ENCODE measurements at places on chromosomes 6 and 20.

GRCh38 chr6:33880104-33880678 is 76.4 kb upstream of the MLN start:
- DNase-seq, result no peak

- no peak for DNase-seq
Observed at GRCh38 chr6:133613211-133613610, 275.7 kb upstream of the TCF21 start.

DNA sequence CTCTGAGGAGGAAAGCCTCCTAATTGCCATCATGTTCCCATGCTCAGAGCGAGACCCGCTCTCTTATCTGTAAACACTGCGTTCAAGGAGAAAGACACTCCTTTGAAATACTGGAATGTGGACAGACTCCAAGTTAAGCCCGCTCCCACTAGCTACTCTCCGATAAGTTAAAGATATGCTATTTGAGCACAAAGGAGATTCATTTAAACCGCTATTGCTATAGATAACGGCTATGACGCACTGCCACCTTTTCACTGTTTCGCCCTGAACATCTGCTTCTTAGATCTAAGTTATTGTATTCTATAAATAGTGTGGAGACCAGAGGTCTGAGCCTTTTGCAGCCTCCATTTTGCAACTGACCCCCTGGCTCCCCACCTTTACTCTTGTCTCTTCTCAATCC is 82.3 kb downstream of the GPX5 start:
- DNase-seq, result no peak

DNA sequence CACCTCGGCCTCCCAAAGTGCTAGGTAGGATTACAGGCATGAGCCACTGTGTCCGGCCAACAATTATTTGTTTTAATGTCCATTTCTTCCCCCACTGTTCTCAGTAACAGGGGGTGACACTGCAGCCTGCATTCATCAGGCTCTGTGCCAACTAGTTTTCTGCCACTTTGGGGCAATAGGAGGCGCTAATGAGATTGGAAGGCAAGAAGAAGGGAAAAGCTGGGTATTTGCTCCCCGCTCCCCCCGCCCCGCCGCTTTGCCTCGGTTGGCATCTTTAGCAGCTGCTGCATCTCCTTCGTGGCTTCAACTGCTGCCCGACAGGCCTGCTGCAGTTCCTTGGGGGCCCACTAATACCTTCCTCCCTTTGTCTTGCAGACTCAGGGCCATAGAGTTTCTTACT is 35.0 kb upstream of the MDGA1 start:
- no peak for DNase-seq

- no peak for DNase-seq
Observed at GRCh38 chr6:111481836-111482187, 1.2 kb downstream of the REV3L start.
